ENCODE measurements at places on chromosomes 4 and X. TPM values are rescaled to one million over a fixed set of nuclear protein-coding genes. Genes with fewer than 3 reads are reported as not detected.

DNA sequence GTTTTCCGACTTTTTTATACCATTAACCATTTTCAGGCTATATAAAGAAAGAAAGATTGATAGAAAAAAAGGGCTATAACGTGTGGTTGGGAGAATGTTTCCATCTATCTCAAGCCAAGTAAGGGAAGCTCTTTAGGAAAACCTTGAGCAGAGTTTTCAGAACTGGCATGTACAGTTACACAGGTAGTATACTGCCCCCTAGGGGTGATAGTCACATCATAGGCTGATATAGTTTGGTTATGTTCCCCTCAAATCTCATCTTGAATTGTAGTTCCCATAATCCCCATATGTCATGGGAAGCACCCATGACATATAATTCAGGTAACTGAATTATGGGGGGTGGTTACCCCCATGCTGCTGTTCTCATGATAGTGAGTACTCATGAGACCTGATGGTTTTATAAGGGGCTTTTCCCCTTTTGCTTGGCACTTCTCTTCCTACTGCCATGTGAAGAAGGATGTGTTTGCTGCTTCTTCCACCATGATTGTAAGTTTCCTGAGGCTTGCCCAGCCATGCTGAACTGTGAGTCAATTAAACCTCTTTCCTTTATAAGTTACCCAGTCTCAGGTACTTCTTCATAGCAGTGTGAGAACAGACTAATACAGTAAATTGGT, 186.8 kb downstream of the TMA16 start:
- no peaks in the 10 kb centered on the region for H3K4me1 ChIP-seq
- peak; percentile 63 for DNase-seq
- H3K36me3 ChIP-seq: no peaks in the 10 kb centered on the region
- H3K27ac ChIP-seq: no peak overlapping the region
- no peak overlapping the region for H3K4me3 ChIP-seq
- H3K27me3 ChIP-seq: no peaks in the 10 kb centered on the region

- H3K4me3 ChIP-seq: no peak overlapping the region
- no peaks in the 10 kb centered on the region for H3K36me3 ChIP-seq
- peak; percentile 4 for DNase-seq
- H3K27me3 ChIP-seq: no peaks in the 10 kb centered on the region
- no peak overlapping the region for H3K27ac ChIP-seq
- H3K4me1 ChIP-seq: no peaks in the 10 kb centered on the region
These were observed 11.9 kb upstream of the LINC00632 start for GRCh38 chrX:140697618-140698017.

DNA sequence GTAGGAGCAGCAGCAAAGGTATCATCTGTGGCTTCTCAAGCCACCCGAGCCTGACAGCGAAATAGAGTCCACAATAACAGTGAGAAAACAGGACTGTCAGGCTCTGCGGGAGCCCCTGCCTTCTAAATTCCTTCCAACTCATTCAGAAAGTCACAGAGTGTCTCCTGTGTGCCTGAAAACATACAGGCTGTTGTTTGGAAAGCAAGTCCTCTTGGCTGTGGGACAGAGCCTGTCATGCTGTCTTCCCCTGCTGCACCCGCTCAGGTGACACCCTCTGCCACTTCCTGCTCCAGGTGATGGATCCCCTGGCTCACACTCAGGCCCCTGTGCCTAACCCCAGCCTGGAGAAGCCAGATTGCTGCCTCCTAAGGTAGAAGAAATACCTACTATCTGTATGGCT, 152.3 kb downstream of the RAB28 start:
- peaks cover 27% of the 10 kb centered on the region for H3K4me1 ChIP-seq
- H3K36me3 ChIP-seq: no peaks in the 10 kb centered on the region
- no peaks in the 10 kb centered on the region for H3K27me3 ChIP-seq

DNA sequence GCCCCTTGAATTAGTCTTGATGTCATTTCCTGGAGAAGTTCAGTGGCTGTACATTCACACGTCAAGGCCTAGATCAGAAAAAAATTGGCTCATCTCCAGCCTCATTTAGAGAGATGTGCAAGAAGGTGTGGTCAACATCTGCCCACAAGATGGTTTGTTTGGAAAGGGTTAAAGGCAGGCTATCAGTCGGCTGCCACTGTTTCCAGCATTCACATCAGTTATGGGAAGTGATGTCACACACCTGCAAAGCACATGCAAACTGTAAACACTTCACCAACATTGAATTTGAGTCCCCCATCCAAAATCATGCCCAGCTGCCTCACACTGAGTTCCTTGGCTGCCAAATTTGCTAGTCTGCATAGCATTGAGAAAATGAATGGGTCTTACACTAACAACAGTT, 498.3 kb upstream of the INTU start:
- H3K4me3 ChIP-seq: no peak overlapping the region
- DNase-seq: no peak
- H3K27me3 ChIP-seq: no peaks in the 10 kb centered on the region
- peaks cover 16% of the 10 kb centered on the region for H3K4me1 ChIP-seq
- no peaks in the 10 kb centered on the region for H3K36me3 ChIP-seq
- H3K27ac ChIP-seq: no peak overlapping the region

DNA sequence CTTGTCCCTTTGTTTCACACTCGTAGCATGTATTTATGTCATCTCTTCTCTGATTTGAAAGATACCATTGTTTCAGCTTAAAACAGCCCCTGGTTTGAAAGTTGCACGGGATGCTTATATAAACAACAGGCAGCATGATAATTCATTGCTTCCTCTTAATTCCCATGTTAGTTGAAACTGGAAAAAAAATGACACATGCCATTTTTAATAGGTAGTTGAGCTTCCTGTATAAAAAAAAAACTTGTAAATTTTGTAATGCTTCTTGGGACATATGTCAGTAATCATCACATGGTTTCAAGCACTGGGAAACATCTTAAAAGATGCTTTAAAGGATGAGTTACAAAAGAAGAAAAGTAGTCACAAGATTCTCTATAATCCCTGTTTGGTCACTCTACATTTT, 243.0 kb downstream of the PALLD start:
- no peak overlapping the region for H3K4me3 ChIP-seq
- H3K27ac ChIP-seq: no peak overlapping the region
- H3K27me3 ChIP-seq: 0 out of 2 replicates have a peak, but pooled peaks cover 4% of the 10 kb centered on the region
- no peaks in the 10 kb centered on the region for H3K4me1 ChIP-seq
- no peak for DNase-seq

GRCh38 chr4:54547299-54548097, 110.3 kb upstream of the KIT start:
- peaks cover 14% of the 10 kb centered on the region for H3K4me1 ChIP-seq
- no peak for DNase-seq

DNA sequence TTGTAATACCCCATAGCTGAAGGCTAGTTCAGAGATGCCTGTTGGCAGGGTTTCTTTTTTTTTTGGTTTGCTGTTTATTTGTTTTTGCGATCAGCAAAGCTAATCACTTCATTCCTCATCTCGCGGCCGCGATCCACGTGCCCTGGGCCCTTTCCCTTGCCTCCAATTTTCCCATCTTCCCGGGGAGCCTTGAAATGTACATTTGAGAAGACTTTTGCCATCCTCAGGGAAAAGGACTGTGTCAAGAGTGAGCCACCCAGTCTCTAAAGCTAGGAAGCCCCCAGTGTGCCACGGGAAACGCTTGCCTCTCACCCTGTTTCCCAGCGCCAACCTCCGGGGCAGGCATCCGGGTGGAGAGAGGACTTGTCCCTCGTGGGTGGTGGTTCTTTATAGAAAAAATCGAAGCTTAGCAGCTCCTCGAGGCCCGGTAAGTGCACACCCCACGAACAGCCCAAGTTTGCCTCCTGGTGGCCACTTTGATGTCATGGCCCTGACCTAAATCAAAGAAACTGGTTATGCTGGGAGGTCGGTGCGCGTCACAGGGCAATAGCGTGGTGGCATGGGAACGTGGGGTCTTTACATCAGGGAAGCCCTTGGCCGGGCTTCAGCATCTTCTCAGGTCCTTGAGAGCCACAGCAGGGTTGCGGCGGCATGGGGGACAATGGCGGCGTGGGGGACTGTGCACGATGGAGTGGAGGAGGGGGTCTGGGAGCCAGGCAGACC, 42.0 kb downstream of the MAP7D3 start:
- DNase-seq: peak; percentile 72
- no peak overlapping the region for H3K4me3 ChIP-seq
- H3K27ac ChIP-seq: no peak overlapping the region
- no peaks in the 10 kb centered on the region for H3K27me3 ChIP-seq
- peaks cover 22% of the 10 kb centered on the region for H3K4me1 ChIP-seq

DNA sequence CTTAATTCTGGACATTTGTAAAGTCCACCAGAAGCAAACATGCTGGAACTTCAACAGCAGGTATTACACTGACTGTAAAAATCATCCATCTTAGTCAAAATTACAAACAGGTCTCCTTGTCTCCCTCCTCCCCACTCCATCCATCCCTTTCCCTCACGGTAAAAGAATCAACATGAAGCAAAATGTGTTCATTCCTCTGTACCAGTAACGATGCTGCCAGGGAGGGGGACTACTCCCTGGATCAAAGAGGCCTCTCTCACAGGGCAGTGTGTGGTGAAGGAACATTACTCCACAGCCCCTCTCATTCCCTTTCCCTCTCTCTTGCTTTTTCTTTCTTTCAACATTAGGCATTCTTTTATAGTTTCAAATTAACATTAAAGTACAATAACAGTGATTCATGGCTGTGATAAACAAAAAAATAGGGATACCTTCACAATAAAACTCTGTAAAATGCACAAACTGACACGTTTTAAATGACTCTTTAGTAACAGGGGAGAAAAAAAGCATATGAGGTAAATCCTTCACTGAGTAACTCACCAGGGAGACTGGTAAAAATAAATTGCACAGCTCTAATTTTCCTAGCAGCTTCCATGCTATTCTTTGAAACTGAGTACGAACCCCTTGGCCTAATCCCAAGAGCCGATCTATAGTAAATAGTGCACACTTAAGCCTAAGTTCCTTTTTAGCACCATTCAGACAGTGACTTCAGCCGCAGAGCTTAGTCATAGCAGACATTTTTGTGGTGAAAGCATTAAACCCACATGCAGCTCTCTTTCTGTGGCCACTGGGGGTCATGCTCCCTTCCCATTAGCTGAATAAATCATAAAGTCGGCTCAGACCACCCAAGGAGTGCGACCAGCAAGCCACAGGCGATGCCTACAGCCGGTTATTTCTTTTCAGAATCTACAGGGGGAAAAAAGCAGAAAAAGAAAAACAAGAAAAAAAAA, 215.6 kb upstream of the GYPA start:
- no peak overlapping the region for H3K27ac ChIP-seq
- no peaks in the 10 kb centered on the region for H3K36me3 ChIP-seq
- DNase-seq: peak; percentile 78
- peaks cover 84% of the 10 kb centered on the region for H3K27me3 ChIP-seq

DNA sequence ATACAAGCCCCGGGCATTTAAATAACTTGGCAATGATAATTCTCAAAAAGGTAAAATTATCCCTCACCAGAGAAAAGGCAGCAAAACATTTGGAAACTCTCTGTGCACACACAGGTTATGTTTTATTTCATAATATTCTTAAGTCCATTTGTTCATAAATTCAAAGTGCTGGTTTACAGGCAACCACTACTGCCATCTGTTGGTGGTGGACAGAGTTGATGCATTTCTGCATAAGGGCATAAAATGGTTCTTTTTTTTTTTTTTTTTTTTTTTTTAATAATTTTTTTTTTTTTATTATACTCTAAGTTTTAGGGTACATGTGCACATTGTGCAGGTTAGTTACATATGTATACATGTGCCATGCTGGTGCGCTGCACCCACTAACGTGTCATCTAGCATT, 31.5 kb upstream of the IL21 start:
- peak; percentile 71 for DNase-seq
- no peaks in the 10 kb centered on the region for H3K36me3 ChIP-seq
- no peak overlapping the region for H3K4me3 ChIP-seq
- H3K4me1 ChIP-seq: no peaks in the 10 kb centered on the region

GRCh38 chrX:19347916-19348315, 4.2 kb downstream of the PDHA1 start:
- H3K27ac ChIP-seq: peak overlapping the region; percentile 27
- peak; percentile 60 for DNase-seq
- H3K27me3 ChIP-seq: no peaks in the 10 kb centered on the region
- H3K36me3 ChIP-seq: no peaks in the 10 kb centered on the region
- H3K4me3 ChIP-seq: no peak overlapping the region

DNA sequence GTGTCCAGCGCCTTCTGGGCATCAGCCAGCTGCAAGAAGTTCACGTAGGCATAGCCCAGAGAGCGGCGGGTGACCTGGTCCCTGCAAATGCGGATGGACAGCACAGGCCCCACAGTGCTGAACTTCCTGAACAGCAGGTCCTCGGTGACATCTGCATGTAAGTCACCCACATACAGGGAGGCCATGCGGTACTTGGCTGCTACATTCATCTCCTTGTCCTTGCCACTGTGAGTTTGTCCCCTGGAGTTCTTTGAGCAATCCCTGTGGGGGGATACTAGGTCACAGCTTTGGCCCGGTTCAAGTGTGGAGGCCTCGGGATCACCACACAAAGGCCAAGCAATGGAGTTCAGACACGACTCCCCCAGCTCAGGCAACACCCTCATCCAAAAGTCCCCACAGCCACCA, 776 bp downstream of the PABPC4L start:
- no peaks in the 10 kb centered on the region for H3K4me1 ChIP-seq
- H3K27me3 ChIP-seq: no peaks in the 10 kb centered on the region
- H3K36me3 ChIP-seq: no peaks in the 10 kb centered on the region
- peak overlapping the region; percentile 69 for H3K4me3 ChIP-seq

- peaks cover 15% of the 10 kb centered on the region for H3K4me1 ChIP-seq
- no peak overlapping the region for H3K4me3 ChIP-seq
- DNase-seq: peak; percentile 30
- no peaks in the 10 kb centered on the region for H3K27me3 ChIP-seq
- no peak overlapping the region for H3K27ac ChIP-seq
- no peaks in the 10 kb centered on the region for H3K36me3 ChIP-seq
These were observed 983.7 kb upstream of the LCORL start for GRCh38 chr4:19005211-19005610.

DNA sequence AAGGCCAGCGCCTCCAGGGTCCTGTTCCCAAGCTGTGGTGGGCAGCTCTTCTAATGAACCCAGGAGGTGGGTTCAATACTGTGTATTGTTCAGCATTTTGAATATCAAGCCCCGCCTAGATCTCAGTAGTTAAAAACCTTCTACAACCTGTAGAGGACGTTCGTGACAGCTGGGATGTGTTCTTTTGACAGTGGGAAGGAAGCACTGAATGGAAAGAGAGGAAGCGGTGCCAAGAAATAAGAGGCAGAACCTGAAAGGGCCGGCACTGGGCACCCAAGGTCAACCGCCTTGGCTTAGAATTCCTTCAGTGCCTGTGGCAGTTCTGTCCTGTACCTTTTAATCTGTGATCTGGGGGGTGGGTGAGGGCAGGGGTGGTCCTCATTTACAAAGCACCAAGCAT, 73.1 kb downstream of the CC2D2A start:
- no peaks in the 10 kb centered on the region for H3K36me3 ChIP-seq
- no peak for DNase-seq
- H3K4me3 ChIP-seq: no peak overlapping the region
- no peak overlapping the region for H3K27ac ChIP-seq
- H3K4me1 ChIP-seq: no peaks in the 10 kb centered on the region

Gene RAB39B
- total RNA-seq: 2.0 TPM

Gene ENPEP
- total RNA-seq: 0.11 TPM

Gene MUC7
- total RNA-seq: not detected

Gene LINC00632
- 20.6 TPM for total RNA-seq

Gene ASB5
- not detected for total RNA-seq

Gene RRH
- not detected for total RNA-seq

Gene UBA1
- total RNA-seq: 266 TPM

Gene CNKSR2
- total RNA-seq: 0.76 TPM

Gene MBTPS2
- 9.2 TPM for total RNA-seq
